Hematopoietic multipotent progenitor cell treated with erythropoietin and hydrocortisone succinate and interleukin-3 and kit ligand, for 6 days (in vitro differentiated cells): ENCODE measurements at places on chromosomes 2 and 18.
A peak's percentile ranks its signal among the peaks of the same experiment; 100 is the strongest.

DNA sequence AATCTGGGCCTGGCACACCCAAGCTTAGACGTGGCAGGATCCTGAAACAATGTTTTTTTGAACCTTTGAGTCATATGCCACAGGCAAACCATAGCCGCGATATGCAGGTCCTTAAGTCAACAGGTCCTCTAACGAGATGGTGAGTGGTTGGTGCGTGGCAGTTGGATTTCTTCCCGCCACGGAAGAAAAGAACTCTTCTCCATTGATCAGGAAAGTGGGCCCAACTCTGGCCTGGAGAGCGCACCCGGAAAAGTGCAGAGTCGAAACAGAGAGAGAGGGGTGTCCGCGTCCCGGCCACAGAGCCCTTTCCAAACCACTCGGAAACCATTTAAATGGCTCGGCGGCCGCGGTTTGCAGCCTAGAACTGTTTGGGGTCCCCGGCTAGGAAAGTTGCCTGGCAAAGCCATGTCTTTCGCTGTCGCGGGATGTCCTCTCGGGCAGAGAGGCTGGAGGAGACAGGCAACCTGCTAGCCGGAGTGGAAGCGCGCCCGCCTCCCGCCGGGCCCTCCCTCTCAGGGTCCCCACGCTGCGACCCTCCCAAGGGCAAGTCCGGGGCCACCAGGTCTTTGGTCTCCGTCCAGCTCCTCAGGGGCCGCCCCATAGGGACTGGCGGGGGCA lies 777 bp downstream of the GALNT3 start:
- peak; percentile 27 for DNase-seq

DNA sequence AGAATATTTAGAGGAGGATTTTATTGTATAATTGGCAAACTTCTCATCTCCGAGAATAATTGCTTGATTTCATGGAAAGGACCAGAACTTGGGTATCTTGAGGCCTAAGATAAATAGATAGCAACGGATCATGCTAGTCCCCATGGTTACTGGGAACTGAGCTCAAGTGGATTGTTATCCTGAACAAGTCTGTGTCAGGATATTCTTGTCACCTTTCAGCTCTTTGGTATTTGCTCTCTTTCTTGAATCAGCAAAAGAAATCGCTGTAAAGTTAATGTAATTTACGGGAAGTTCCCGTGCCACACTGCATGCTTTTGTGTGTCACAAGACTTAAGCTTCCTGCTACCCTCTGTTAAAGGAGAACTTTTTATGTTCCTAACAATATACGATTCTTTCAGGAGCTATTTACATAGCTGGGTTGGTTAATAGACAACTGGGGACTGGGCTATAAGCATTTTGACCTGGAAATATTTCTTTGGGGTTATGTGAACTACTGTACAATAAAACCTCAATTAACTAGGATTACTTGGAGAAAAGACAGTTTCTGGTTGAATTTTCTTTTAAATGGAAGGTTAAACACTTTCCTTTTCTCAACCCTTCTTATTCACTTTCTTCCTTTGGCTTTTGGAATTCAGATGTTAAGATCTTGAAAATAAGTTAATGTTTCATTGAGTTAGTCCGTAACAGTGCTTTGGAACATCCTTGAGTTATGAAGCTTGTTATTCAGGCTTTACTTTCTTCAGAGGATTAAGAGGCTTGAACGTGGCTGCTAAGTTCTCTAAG lies 151.2 kb downstream of the FMNL2 start:
- peak; percentile 38 for DNase-seq

- DNase-seq = no peak
Observed at GRCh38 chr2:229033816-229034215, 237.3 kb downstream of the PID1 start.

DNA sequence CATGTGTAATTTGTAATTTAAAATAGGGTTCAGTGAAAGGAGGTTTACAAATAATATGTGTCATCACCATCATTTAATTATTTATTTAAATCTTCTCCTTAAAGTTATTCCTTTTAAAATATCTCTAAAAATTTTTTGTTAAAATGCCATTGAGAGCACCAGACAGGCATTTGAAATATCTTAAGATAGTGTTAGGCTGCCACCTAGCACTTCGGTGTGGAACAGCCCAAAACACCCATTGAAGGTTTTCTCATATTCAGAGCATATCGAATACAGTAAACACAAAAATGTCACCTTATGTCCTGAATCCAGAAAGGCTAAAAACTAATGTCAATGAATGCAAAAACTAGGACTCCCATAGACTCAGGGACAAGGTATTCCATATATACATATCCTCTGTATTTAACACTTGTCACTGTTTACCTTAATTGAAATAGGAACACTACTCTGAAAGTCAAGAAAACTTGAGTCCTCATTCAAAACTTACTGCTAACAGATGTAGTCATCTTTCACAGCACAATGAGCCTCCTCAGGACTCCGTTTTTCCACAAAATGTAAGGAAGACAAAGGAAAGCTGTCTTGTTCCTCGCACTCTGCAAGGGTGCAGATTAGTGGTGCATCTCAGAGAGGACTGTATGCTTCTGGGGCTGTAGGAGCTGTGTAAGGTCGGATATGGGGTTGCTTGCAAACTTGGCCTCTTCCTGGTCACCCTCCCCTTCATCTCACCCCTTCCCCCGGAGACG lies 329.5 kb downstream of the PAX3 start:
- DNase-seq = peak; percentile 53

DNA sequence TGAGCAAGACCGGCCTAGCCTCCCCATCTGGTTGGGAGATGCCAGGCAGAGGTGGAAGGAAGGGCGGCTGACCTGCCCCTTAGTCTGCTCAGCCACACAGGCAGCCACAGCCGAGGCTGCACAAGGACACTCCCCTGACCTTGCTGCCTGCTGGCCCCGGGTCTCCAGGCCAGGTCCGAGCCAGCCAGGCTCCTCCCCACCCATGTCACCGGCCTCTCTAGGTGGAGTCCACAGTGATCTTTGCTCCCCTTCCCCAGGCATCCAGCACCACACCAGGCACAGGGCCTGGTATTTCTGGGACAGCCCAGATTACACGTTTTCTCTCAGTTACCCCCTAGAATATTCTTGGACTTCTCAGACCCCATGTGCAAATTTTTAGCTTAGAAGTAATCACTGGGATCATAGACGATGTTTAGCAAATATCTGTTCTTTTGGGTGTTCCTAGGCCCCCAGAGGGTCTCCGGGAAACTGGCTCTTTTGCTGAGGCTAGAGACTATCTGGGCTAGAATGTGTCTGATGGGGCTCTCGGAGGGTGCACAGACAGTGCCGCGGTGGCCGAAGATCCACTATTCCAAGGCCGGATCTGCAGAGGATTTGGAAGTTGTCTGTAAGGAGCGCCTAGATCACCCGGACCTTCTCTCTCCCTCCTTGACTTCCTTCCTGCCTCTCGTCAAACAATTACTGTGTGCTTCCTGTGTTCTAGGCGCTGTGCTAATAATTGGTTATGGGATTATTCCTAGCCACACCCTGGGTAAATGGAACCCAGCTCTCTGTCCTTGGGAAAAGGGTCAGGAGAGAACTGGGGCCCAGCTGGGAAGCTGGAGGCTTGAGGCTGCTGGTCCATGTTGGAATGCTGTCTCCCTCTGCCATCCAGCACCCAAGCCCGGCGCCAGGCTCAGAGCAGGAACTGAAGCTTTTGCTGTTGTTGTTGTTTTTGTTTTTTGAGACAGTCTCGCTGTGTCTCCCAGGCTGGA lies 46.9 kb downstream of the ODC1 start:
- DNase-seq = no peak

- peak; percentile 41 for DNase-seq
Observed at GRCh38 chr2:86621280-86621943, 2.3 kb downstream of the RNF103 start.

- DNase-seq = no peak
Observed at GRCh38 chr2:216596236-216596979, 36.8 kb upstream of the IGFBP2 start.

DNA sequence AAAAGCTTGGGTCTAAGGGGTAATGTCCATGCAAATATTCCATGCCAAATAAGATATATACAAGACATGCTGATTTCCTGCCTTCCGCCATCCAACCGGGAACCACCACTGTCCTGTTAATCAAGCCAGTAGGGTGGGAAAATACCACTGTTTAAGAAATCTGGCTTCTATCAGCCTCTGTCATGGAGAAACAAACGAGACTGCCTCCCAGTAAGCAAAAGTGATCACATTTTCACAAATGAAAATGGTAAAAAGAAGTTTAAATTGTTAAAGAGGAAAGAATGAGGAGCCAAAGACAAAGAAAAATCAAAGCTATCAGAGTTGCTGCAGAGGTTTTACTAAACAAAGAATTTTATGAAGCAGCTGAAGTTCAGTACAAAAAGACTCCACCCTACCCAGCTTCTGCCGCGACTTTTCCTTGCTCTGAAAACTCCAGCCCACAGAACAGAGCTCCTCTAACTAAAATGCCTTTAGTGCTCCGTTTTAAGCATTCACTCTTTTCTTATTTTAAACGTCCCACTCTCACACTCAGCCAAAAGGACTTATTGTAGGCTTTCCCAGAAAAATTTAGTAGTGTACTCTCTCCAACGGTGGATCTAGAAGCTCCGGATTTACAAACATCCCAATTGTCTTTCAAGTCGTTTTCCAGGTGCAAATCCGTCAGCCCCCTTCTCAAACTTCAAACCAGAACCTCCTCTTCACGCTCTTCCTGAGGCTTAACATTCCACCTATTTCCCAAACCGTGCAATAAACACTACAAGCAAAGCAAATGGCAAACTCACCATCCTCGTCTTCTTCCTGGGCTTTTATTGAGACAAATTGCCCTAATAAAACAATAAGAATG lies 613 bp downstream of the COL5A2 start:
- DNase-seq = no peak

GRCh38 chr18:59220164-59220783 lies 316 bp downstream of the GRP start:
- DNase-seq = no peak

- DNase-seq = no peak
Observed at GRCh38 chr18:6785001-6785400, 55.5 kb downstream of the ARHGAP28 start.

- DNase-seq = no peak
Observed at GRCh38 chr2:161427664-161428587, 11.8 kb downstream of the TBR1 start.

DNA sequence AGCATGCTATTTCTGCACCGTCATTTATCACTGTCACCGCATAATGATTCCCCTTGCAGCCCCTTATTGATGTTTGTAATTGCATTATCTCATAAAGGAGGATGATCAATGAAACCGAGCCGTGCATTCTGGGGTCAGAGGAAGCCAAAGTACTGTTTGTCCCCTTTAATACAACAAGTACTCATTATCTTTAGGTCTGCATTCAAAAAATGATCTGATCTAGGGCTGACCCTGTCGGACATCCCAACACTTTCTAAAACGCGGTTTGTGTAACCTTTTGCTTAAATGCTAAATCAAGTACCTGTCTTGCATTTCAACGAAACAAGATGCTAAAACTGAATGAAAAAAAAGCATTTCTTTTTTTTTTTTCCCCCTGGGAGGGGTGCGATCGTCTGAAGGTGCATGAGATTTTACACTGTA lies 143.8 kb downstream of the MEIS1 start:
- DNase-seq = no peak

DNA sequence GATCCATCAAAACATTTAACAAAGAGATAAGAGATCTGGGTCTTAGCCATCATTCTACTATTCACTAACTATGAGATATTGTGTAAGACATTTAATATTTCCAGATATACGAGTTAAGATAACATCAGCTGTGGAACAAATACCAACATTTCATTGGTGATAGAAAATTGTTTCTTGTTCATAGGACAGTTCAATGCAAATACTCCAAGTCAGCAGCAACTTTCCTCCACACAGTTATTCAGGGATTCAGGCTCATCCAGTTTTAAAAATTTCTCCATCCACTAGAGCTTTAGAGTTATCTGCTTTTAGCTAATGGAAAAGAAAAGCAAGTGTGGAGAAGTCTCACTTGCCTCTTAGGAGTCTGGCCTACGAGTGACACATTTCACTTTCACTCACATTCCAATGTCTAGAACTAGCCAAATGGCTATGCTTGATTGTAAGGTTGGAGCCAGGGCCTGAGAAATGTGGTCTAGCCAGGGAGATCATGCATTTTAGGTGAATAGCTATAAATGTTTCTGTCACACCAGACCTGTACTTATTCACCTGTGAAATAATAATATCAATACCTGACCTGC lies 119.3 kb upstream of the MAPRE2 start:
- DNase-seq = no peak

DNA sequence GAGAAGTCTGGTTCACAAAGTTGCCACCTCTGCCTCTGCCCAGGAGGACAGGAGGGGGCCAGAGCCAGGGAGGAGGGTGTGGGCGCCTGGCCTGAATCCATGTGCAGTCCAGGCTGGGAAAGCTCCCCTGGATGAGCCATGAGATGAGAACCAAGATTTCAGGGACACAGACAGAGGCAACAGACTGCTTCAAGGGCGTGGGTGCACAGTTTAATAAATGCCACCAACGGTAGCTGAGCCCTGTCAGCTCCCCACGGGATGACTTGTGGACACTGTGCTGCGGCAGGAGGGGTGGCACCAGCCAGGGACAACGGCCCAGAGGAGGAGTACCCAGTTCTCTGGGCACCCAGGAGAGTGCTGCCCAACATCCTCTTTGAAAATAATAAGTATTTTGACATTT lies 15.2 kb downstream of the CAPG start:
- no peak for DNase-seq

DNA sequence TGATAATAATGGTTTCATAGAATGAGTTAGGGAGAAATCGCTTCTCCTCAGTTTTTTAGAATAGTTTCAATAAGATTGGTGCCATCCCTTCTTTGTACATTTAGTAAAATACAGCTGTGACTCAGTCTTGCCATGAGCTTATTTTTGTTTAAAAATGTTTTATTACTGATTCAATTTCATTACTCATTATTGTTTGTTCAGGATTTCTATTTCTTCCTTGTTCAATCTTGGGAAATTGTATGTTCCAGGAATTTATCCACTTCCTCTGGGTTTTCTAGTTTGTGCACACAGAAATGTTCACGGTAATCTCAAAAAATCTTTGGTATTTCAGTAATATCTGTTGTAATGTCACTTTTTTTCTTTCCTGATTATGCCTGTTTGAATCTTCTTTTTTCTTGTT lies 371.5 kb upstream of the SETBP1 start:
- no peak for DNase-seq

GRCh38 chr2:41668529-41668928 lies 379.3 kb upstream of the PKDCC start:
- no peak for DNase-seq

DNA sequence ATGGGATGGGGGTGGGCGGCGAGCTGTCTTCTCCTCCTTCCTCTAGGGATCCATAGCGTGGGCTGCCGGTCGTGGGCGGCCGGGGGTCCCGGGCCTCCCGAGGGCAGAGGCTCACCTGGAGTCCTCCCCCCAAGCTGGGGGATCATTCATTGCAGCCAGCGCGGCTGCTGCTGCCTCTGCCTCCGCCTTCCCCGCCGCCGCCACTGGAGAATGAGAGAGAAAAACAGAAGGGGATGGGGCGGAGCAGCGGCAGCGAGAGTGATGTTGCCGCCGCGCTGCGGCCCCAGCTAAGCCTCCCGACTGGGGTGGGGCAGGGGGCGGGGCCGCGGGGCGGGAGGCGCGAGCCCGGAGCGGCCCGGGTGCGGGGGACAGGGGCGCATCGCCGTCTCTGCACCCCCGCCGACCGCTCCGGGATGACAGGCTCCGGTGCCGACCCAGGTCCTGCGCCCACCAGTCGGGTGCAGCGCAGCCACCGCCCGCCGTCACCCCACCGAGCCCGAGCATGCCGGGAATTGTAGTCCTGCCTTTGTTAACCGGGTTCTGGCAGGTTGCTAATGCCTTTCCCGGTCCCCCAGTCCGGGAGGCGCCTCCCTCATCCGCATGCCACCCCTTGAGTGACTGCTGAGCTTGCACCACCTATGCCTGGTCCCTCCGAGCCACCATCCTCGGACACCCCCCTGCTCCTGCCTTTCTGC lies at the start of gene KIF3C:
Gene KIF3C, minus strand, starts transcription at position 225 of the 695 bp plus-strand sequence. CDS start 580 bp downstream, outside the sequence.
- DNase-seq = peak; percentile 81
